Fibroblast of lung (primary cell): ENCODE measurements at places on chromosomes 16 and 17. TPM values are rescaled to one million over a fixed set of nuclear protein-coding genes. Genes with fewer than 3 reads are reported as not detected.

The USP43 gene
- 0.08 TPM in 1 of 2 replicates, not detected in the other for polyA plus RNA-seq

GRCh38 chr17:46901291-46901690, 21.7 kb upstream of the GOSR2 start:
- DNase-seq = no peak
- no peak overlapping the region for H3K27ac ChIP-seq
- peaks cover 7% of the 10 kb centered on the region for H3K27me3 ChIP-seq
- no peaks in the 10 kb centered on the region for H3K4me1 ChIP-seq
- H3K4me3 ChIP-seq = no peak overlapping the region
- H3K36me3 ChIP-seq = no peaks in the 10 kb centered on the region

DNA sequence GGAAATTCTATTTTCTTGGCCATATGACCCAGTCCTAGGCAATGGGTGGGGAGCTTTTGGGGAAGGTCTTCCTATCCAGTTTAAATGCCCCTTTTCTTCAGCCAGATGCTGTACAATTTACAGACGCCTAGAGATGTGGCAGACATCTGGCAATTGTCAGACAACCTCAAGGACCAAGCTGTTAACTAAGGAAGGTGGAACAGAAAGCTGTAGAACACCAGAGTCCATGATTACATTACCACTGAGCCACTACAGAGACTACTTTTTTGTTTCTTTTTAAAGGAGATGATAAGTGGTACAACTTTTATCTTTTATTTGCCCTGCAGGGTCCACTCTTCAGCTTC, 21.1 kb upstream of the CORO6 start:
- no peak for DNase-seq
- H3K36me3 ChIP-seq = no peaks in the 10 kb centered on the region
- no peak overlapping the region for H3K4me3 ChIP-seq
- peaks cover 16% of the 10 kb centered on the region for H3K4me1 ChIP-seq
- no peaks in the 10 kb centered on the region for H3K27me3 ChIP-seq

The ITGAX gene
- not detected in 2 replicates for polyA plus RNA-seq

- H3K4me1 ChIP-seq = no peaks in the 10 kb centered on the region
- DNase-seq = no peak
- H3K27me3 ChIP-seq = no peaks in the 10 kb centered on the region
- no peak overlapping the region for H3K4me3 ChIP-seq
These were observed 152.5 kb downstream of the LGALS9B start for GRCh38 chr17:20314834-20315233.

DNA sequence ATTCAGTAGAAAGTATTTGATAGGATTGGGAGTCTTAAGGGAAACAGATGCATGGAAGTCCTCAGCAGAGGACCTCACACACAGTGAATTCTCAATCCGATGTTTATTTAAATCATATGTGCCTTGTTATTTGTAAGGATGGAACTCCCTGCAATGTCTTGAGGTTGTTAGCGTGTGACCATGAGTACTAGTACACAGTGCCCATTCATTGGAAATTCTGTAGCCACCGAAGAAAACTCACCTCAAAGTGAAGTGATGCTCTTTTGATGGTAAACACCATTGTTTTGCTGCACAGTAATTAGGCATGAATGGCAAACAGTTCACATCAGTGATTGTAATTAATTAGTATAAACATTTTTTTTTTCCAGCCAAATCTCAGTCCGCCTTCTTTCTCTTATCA, 173.6 kb downstream of the MSI2 start:
- no peak for DNase-seq
- H3K4me1 ChIP-seq = no peaks in the 10 kb centered on the region
- H3K4me3 ChIP-seq = no peak overlapping the region
- no peaks in the 10 kb centered on the region for H3K36me3 ChIP-seq

The IRX5 gene
- 0.05 TPM in 1 of 2 replicates, not detected in the other for polyA plus RNA-seq

DNA sequence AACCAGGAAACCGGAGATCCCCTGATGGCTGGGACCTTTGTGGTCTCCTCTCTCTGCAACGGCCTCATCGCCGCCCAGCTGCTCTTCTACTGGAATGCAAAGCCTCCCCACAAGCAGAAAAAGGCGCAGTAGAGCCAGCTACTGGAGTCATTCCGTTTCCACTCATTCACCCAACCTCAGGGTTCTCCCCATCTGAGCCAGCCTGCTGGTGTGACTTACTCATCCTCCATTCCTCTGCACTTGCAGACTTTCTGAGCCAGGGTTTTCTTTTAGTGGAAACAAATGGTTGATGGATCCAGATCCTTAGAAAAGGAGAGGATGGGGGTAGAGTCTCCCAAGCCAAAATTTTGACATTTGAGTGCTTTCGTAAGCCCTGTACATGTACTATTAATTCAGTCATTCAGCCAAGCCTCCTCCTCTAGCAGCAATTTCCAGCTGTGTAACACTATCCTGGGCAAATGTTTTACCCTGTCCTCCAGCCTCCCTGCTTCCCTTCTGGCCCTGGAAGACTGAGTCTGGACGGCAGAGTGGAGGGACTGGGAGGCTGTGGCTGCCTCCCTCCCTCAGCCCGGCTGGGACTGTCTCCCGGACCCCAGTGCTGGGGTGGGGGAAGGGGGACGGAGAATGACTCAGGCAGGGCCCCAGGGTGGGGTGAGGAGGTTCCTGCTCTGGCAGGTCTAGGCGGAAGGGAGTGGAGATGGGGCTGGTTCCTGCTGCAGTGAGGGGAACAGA, 2.3 kb downstream of the SOX15 start:
- no peak overlapping the region for H3K4me3 ChIP-seq
- H3K36me3 ChIP-seq = peaks cover 22% of the 10 kb centered on the region
- H3K4me1 ChIP-seq = peaks cover 54% of the 10 kb centered on the region
- peak overlapping the region; percentile 78 for H3K27ac ChIP-seq
- H3K27me3 ChIP-seq = no peaks in the 10 kb centered on the region

DNA sequence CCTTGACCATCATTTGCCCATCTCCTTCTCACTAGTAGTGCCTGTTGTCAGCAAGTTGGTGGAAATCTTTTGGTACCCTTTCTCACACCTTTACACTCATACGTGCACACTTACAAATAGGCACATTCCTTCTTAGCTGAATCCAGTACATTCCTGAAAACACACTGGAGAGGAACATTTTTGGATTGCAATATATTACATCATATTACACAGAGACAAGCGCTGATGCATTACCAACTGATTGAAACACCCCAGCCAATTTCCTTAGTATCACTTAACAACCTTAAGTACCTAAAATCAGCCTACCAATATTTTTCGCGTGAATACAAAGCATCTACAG, 64.1 kb downstream of the PLCG2 start:
- DNase-seq = peak; percentile 41
- H3K4me3 ChIP-seq = no peak overlapping the region
- no peak overlapping the region for H3K27ac ChIP-seq

GRCh38 chr17:57355090-57355859, 99.0 kb downstream of the MSI2 start:
- DNase-seq = peak; percentile 52
- H3K27me3 ChIP-seq = no peaks in the 10 kb centered on the region
- no peak overlapping the region for H3K27ac ChIP-seq
- H3K36me3 ChIP-seq = no peaks in the 10 kb centered on the region
- no peaks in the 10 kb centered on the region for H3K4me1 ChIP-seq
- H3K4me3 ChIP-seq = no peak overlapping the region

DNA sequence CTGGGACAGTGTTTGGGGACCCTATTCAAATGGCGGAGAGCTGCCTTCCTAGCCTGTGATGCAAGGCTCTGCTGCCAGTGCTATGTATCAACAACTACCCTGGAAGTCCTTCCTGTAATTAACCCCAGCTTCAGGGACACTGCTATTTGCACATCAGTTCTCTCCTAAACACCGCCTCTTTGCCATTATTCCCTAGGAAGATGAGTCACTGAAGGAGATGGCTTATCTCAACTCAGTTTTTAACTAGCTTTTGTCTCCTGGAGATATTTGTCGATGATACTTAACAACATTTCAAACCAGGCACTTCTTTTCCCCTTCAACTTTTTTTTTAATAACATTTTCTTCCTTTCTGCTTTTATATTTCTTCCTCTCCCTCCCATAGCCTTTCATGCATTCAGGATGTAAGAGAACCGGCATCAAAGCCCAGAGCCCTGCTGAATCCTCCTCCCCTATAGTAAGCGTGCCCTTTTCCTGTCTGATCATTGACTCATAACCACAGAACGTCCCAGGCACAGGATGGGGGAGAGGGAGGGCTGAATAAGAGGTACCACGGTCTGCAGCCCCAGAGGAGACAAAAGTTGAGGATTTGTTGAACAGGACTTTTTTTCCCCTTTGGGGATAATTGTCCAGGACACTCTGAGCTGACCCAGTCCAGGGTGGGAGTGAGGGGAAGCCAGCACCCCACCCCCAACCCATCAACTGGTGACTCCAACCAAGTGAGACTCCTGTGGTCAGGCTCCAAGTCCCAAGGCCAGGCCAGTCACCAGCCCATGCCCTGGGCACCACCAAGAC, 387.8 kb upstream of the SALL1 start:
- H3K36me3 ChIP-seq = no peaks in the 10 kb centered on the region
- H3K4me1 ChIP-seq = peaks cover 4% of the 10 kb centered on the region
- no peak overlapping the region for H3K4me3 ChIP-seq
- peak; percentile 94 for DNase-seq

- no peaks in the 10 kb centered on the region for H3K27me3 ChIP-seq
- no peaks in the 10 kb centered on the region for H3K36me3 ChIP-seq
- no peak overlapping the region for H3K27ac ChIP-seq
- no peaks in the 10 kb centered on the region for H3K4me1 ChIP-seq
- DNase-seq = no peak
- H3K4me3 ChIP-seq = no peak overlapping the region
These were observed 25.9 kb downstream of the PITPNM3 start for GRCh38 chr17:6530324-6530920.

- no peak overlapping the region for H3K27ac ChIP-seq
- H3K4me1 ChIP-seq = no peaks in the 10 kb centered on the region
- H3K27me3 ChIP-seq = no peaks in the 10 kb centered on the region
- H3K4me3 ChIP-seq = no peak overlapping the region
- DNase-seq = no peak
- H3K36me3 ChIP-seq = peaks cover 15% of the 10 kb centered on the region
These were observed 10.2 kb downstream of the GABARAPL2 start for GRCh38 chr16:75576384-75576811.

DNA sequence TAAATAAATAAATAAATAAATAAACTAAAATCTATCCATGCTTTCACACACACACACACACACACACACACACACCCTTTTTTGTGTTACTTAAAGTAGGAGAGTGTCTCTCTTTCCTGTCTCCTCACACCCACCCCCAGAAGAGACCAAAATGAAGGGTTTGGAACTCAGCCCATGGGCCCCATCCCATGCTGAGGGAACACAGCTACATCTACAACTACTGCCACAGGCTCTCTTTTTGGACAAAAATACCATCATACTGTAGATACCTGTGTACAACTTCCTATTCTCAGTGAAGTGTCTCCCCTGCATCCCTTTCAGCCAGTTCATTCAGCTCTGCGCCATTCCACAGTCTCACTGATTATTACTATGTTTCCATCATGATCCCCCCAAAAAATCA, 1.9 kb upstream of the HBA2 start:
- no peak overlapping the region for H3K4me3 ChIP-seq
- H3K27me3 ChIP-seq = peaks cover 39% of the 10 kb centered on the region
- no peaks in the 10 kb centered on the region for H3K4me1 ChIP-seq
- no peaks in the 10 kb centered on the region for H3K36me3 ChIP-seq
- no peak overlapping the region for H3K27ac ChIP-seq
- DNase-seq = no peak

The SPN gene
- 0.01 and 0.05 TPM in 2 replicates for polyA plus RNA-seq

DNA sequence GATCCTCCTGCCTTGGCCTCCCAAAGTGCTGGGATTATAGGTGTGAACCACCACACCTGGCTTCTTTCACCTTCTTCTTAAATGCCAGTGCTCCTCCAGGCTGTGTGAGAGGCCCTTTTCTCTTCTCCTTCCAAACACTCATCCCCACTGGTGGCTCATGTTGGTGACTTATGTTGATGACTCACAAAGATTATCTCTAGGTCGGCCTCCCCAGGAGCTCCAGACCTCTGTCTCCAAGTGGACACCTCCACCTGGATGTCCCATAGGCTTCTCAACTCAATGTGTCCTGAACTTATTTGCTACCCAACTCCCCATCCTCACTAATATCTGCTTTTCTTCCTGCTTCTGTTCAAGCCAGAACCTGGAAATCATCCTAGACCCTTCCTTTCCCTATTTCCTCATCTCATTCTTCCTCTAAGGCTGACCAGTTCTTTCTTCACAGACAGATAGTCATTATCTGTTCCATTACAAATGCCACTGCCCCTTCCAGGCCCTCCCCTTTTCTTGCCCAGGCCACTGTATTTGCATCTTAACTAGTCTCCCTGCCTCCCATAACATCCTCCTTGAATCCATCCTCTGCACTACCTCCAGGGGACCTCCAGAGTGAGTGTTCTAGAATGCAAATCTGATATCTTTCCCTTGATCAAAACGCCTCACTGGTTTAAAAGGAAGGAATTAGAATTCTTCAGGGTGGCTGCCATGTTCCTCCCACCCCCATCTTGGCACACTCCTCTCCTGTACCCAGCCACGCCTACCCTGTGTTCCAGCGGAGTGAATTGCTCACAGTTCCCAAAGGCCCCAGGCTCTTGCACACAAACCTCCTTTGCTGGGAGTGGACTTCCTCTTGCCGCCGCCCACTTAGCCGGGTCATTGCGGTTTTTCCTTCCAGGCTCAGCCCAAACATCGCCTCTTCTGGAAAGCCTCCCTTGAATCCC, 34.8 kb upstream of the FBXO47 start:
- peak; percentile 47 for DNase-seq
- H3K27ac ChIP-seq = peak overlapping the region; percentile 73
- peaks cover 35% of the 10 kb centered on the region for H3K4me1 ChIP-seq
- no peaks in the 10 kb centered on the region for H3K36me3 ChIP-seq
- no peak overlapping the region for H3K4me3 ChIP-seq
- no peaks in the 10 kb centered on the region for H3K27me3 ChIP-seq

- no peak for DNase-seq
- H3K27me3 ChIP-seq = peaks cover 4% of the 10 kb centered on the region
- H3K27ac ChIP-seq = no peak overlapping the region
- no peaks in the 10 kb centered on the region for H3K36me3 ChIP-seq
These were observed 11.3 kb upstream of the PDXDC1 start for GRCh38 chr16:14963281-14964173.

DNA sequence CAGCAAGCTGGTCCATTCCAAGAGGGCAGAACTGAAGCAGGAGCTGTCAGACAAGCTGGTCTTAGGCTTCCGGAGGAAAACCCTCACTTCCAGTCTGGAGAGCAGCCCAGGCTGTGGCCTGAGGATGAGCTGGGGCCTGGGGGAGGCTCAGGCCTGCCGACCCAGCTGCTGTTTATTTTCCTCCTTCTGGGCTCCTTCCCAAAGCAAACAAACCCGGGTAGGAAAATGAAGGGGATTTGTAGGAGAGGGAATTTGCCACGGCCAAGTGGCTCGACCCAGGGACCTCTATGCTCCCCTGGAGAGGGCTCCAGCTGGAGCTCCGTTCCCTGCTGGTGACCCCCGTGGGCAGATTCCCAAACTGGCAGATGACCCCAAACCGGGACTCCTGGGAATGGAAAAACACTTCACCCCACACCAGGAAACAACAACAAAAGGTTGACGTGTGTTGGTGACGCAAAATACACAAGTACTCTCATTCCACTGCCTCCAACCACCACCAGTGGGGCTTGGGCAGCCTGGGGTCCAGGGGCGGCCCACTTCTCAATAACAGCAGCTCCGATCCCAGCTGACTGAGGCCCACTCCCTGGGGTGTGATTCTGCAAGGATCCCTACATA, 8.8 kb downstream of the JUP start:
- DNase-seq = peak; percentile 94
- H3K4me3 ChIP-seq = peak overlapping the region; percentile 14
- peaks cover 19% of the 10 kb centered on the region for H3K4me1 ChIP-seq
- no peaks in the 10 kb centered on the region for H3K36me3 ChIP-seq
- H3K27me3 ChIP-seq = no peaks in the 10 kb centered on the region
- H3K27ac ChIP-seq = peak overlapping the region; percentile 72
